ENCODE measurements at places on chromosomes 6 and 20.

GRCh38 chr20:50729901-50730764 is 1.2 kb upstream of the PARD6B start:
- no peak for DNase-seq

DNA sequence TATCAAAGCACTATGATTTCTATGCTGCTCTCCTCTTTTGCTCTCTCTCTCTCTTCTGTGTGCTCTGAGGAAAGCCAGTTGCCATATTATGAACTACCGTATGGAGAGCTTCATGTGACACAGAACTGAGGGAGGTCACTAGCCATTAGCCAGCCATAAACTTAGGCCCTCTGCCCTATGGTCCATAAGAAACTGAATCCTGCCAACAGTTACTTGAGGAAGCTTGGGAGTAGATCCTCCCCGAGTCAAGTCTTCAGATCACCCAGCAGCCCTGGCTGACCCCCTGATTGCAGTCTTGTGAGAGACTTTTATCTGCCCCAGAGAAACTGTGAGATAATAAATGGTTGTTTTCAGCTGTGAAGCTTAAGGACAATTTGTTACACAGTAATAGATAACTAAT is 5.7 kb upstream of the PEX7 start:
- DNase-seq = no peak

DNA sequence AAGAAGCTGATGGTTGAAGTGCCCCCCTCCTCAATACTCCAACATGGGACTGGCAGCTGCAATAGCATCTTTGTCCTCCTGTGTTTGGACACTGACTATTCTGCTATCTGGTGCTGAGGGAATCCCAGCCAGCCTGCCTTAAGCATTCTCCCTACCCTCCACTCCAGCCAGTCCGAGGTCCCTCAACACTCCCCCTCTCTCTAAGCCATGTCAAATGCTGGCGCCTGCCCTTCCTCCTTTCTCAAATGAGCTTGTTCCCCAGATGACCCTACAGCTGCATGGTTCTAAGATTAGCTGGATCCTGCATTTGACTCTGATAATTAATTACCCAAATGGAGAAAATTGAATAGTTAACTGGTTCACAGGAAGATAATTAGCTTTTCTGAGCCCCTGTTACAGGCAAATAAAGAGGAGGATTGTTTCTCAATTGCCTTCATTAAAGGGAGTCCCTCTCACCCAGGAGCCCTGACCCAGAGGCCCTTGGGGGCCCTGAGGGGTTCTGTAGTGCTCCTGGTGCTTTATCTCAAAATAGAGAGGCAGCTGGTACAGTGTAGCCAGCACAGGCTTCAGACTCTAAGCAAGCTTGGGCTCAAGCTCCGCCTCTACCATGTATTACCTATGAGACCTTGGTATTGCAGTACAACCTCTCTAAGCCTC is 37.9 kb upstream of the CHD6 start:
- no peak for DNase-seq

GRCh38 chr20:37914672-37915433 is 11.9 kb downstream of the VSTM2L start:
- DNase-seq = no peak

DNA sequence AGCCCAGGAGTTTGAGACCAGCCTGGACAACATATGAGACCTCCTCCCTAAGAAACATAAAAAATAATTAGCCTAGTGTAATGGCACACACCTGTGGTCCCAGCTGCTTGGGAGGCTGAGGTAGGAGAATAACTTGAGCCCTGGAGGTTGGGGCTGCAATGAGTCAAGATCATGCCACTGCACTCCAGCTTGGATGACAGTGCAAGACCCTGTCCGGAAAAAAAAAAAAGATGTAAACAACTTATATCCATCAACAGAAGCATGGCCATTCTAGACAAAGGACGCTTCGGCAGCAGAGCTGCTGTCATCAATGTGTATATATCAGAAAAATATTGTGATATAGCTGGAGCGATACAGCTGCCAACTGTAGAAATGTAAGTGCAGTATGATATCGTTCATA is 59.6 kb upstream of the ARID1B start:
- no peak for DNase-seq

GRCh38 chr6:8829796-8830195 is 394.5 kb upstream of the SLC35B3 start:
- DNase-seq = no peak

GRCh38 chr20:35849706-35850105 is 77.9 kb downstream of the PHF20 start:
- DNase-seq = no peak

DNA sequence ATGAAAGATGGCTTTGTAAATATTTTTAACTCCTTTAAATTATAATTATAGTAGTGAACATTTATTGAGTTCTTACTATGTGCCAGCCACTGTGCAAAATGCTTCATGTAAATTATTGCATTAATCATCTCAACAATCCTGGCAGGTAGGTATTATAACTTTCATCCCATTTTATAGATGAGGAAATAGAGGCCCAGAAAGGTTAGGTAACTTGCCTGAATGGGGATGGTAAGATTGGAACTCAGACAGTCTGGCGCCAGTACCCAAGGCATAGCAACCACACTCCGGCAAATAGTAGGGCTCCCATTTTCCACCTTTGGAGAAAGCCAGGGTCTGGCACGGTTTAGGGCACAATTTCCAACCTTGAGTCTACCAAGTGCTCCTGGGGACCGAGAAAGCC is 129.8 kb downstream of the VEGFA start:
- DNase-seq = no peak

GRCh38 chr6:135265278-135265677 is 84.2 kb downstream of the MYB start:
- DNase-seq = no peak

DNA sequence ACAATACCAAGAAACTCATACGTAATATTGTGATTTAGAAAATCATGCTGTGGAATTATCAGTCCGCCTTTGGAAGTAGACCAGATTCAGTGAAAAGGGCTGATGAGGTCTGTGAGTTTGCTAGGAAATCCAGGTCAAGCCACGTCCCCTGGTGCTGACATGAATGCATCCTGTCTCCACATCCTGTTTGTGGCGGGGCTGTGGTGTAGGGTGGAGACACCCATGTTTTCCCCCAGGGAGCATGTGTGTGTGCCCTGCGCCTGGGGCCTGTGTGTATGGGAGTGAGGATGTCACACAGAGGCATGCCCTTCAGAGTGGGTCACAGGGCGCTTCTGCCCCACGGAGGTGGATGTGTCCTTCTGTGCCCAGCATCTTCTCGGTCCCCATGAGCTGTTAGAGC is 109.1 kb downstream of the SASH1 start:
- peak; percentile 51 for DNase-seq

- DNase-seq = no peak
Measured at GRCh38 chr6:21348504-21349195, 244.9 kb upstream of the SOX4 start.

GRCh38 chr6:169893624-169894023 is 142.2 kb downstream of the ERMARD start:
- DNase-seq = no peak

GRCh38 chr6:116925088-116925794 is 48.2 kb downstream of the RFX6 start:
- no peak for DNase-seq

Measured in activated CD4-positive, alpha-beta T cell treated with anti-CD3 and anti-CD28 coated beads, Interleukin-2, amount 50 U/mL, for 16 hours (primary cell).